Dorsolateral prefrontal cortex (tissue), 122 donors: ENCODE measurements at places on chromosomes 4 and X.
A peak's percentile ranks its signal among the peaks of the same experiment; 100 is the strongest.

GRCh38 chrX:39170464-39170863 is 369.2 kb downstream of the MID1IP1 start:
- no peak for DNase-seq

GRCh38 chrX:31298916-31299315 is 227.1 kb upstream of the FTHL17 start:
- DNase-seq, result no peak

GRCh38 chr4:174993916-174994315 is 75.8 kb downstream of the ADAM29 start:
- no peak for DNase-seq

GRCh38 chr4:150579551-150580234 is 2.3 kb upstream of the MAB21L2 start:
- peak; percentile 40 for DNase-seq
